ENCODE measurements at places on chromosomes 3 and 15.

- no peak for DNase-seq
These were observed 32.5 kb downstream of the GMNC start for GRCh38 chr3:190830031-190830430.

DNA sequence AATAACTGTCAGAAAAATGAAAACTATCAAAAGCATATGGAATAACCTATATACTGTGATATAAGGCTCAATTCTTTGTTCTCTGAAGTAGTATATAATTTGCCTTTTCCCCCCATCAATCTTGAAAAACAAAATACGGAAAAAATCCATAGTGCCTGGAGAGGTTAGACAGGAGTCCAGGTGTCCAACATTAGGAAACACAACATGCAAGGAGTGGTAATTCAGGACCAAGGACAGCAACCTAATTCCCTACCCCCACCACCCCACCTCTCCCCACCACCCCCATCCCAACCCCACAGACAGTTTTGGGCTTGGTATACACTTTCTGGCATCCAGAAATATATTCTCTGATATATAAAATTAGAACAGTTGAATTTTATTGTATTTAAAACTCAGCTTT lies 55.1 kb upstream of the SLC25A26 start:
- DNase-seq = no peak

DNA sequence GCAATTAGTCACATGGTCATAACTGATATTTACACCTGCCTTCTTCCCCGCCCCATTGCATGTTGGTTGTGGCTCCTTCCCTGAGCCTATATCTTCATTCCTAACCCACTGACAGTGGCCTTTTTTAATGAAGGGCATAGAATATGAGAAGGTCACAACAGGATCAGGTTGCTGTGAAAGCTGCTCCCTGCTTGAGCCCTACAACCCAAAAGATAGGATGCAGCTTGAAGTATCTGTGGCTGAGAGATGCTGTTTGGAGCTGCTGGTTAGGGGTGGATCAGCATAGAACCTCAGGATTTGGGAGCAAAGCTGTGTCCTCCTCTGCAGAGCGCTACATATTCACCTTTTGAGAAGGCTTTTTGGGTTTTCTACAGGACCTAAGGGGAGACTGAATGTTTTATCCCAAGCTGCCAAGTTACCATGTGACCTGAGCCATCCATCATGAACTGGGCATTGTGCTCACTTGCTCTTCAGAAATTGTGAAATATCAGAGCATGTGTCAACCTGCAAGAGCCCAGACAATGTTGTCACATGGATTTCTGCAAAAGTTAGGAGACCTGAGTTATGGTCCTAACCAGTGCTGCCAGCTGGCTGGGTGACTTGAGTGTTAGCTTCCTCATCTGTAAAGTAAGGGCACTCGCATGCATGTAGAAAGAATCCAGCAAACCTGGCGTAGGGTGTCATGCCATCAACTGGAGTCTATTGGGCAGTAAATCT lies 49.8 kb upstream of the ARL8B start:
- DNase-seq = no peak

GRCh38 chr3:122690096-122690495 lies 9.5 kb downstream of the PARP14 start:
- DNase-seq = no peak

GRCh38 chr3:117063930-117064329 lies 354.4 kb downstream of the TUSC7 start:
- no peak for DNase-seq

- DNase-seq = peak; percentile 42
These were observed at the start of gene RAP2B for GRCh38 chr3:153161714-153162512. RAP2B (plus strand) TSS chr3:153162226; CDS start chr3:153162694, 468 bp downstream.

DNA sequence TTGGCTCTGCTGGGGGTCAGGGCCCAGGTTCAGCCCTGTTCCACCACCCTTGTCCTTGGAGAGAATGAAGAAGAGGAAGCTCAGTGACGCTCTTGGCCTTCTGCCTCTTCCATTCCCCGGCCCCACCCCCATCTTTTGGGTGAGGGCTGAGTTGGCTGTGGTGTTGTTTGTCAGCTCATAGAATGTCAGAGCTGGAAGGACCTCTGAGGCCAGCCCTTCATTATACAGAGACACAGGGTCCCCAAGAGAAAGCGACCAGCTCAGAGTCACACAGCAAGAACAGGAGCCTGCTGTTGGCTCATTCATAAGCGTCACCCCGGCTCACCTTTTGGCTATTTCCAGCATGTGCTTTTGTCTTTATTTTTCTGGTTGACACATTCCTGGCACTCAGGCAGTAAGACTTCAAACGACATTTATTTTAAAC lies 68.2 kb downstream of the AAGAB start:
- no peak for DNase-seq

DNA sequence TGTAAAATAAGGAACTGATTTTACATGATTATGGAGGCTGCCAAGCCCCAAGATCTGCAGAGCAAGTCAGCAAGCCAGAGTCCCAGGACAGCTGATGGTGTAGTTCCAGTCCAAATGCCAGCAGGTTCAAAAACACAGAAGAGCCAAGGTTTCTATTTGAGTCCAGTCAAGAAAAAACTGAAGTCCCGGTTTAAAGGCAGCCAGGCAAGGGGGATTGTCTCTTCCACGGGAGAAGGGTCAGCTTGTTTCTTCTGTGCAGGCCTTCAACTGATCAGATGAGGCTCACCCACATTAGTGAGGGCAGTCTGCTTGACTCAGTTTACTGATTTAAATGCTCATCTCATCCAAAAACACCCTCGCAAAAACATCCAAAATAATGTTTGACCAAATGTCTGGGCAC lies 246.2 kb downstream of the PLCL2 start:
- no peak for DNase-seq

- DNase-seq = no peak
These were observed 219.3 kb downstream of the ZBBX start for GRCh38 chr3:167160781-167161180.

DNA sequence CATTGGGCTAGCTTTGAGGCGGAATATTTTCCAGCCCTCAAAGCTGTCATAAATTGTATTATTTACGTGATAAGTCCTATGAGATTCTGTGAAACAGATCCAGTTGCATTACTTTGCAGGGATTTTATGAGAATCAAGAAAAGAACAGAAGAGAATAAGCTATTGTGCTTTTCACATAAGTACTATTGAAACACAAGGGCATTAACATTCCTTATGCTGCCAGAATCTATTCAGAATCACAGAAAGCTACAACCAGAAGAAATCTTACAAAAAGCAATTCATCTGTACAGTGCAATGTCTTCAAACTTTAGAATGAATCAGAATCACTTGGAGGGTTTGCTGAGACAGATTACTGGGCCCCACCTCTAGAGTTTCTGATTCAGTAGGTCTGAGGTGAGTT lies 10.6 kb upstream of the CACNA1D start:
- no peak for DNase-seq

DNA sequence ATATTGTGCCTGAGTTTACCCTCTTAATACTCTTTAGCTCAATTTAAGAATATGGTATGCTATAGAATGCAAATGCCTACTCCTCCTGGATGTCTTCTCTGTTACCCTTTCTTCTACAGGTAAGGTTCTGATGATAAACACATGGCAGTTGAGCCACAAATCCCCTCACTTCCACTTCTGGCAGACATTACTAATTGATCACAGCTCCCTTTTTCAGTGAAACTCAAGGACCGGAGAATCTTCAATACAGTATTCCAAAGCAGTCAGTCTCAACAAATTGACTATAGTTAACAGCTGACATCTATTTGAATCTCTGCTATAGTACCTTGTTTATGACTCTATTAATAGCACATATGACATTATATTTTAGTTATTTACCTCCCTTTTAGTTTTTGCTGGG lies 232.1 kb upstream of the ADAMTS9 start:
- no peak for DNase-seq

DNA sequence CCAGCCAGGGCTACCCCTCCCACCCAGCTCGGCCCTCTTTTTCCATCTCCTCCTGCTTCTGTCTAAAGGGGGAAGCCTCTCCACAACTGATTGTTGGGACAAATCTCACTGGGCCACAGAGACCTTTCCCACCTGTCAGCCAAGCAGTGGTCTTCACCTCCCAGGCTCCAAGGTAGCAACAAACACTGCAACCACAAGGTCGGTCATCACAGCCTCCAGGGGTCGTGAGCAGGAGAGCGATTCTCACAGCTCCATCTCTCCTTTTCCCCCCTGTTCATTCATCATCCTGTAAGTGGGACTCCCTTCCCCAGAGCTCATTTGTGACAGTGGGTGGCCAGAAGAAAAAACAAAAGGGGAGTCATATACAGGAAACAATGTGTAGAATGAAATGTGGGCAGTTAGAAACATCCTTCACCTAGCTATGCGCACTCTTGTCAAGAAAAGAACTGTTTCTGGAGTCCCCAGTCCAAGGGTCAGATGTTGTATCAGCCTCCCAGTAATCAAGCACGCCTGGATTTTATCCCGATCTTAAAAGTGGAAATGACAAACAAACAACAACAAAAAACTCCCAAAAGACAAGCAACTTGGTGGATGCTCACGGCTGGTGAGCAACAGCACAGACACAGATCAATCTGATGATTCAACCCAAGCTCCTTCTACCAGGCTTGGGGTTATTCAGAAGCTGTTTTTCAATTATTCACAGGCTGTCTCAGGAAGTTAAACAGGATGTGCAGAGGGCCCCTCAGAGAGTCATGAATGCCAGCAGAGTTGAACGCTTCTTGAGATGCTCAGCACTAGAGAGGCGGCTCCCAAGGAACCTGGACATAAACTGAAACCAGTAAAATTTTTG lies 22.4 kb downstream of the LYZL4 start:
- no peak for DNase-seq

GRCh38 chr15:83816124-83816883 lies 162.4 kb downstream of the ADAMTSL3 start:
- DNase-seq = no peak

- DNase-seq = no peak
These were observed 32.4 kb upstream of the RASGRF1 start for GRCh38 chr15:79122991-79123390.

DNA sequence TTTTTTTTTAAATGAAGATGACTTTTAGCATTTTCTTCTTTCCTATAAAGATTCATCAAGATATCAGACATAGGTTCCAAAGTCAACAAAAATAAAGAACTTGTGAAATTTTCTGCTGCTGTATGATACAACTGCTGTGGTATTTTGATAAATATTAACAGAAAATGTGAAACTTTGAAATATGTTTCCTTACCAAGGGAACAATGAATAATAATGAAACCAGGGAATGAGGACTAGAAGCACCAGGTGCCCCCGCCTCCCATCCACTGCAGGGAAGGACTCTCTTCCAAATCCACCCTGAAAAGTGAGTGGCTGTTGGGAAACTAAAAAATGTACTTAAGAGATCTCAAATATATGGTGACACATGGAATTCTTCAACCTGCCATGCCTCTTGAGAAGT lies 198.4 kb downstream of the FHIT start:
- no peak for DNase-seq

DNA sequence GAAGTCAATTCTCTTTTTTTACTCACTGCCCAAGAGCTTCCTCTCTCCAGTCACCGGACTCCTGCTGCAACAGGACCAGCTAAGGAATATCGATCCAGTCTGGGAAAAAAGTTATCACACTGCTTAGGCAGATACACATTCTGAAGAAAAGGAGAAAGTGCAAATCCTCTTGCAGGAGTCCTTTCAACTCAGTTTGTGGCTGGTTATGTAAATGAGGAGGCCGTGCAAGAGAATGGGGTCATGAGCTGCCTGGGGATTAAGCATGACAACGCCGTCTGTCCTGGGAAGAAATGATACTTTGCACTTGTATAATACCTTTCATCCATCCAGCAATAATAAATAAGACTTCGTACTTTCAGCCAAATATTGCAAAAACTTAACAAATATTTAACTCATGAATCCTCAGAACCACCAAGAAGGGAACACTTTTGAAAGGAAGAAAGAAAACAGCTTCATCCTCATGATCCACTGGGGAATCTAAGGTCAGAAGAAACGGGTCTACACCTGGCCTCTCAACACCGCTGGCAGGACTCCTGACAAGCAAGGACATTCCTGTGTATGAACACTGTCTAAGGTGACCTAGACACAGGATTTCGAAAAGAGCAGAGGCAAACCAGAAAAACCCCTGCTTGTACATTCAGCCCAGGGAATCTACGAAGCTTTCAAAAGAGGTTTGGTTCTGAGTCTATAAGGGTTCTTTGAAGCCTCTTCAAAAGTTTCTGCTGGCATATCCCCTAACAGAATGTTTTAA lies 13.1 kb upstream of the WWTR1 start:
- no peak for DNase-seq

All from NCI-H1092 treated with DMSO at 0.1 percent for 48 hours (cell line).